ENCODE measurements at places on chromosomes 7 and 10.

DNA sequence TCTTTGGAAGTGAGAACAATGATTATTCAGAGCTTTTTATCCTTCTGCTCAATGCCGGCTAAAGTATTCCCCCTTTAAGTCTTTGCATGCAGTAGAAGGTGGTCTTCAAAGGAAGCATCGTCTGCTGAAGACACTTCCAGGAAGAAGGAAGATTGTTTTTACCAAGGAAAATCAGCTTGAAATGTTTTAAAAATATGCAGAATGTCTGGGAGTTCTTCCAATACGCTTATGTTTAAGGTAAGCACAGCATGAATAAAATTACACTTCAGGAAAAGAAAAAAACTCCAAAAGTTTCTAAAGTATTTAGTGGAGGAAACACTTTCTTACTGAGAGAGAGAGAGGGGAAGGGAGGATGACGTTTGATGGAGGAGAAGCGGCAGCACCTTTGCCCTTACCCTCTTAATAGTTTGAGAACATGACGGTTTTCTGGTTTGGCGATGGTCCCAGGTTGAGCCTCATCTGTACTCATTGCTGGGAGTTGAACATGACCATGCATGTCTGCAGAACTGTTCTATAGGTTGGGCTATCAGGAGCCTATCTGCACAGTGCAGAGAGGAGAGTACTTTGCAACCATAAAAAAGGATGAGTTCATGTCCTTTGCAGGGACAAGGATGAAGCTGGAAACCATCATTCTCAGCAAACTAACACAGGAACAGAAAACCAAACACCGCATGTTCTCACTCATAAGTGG lies 338.1 kb downstream of the ACTR3B start:
- no peak for DNase-seq

DNA sequence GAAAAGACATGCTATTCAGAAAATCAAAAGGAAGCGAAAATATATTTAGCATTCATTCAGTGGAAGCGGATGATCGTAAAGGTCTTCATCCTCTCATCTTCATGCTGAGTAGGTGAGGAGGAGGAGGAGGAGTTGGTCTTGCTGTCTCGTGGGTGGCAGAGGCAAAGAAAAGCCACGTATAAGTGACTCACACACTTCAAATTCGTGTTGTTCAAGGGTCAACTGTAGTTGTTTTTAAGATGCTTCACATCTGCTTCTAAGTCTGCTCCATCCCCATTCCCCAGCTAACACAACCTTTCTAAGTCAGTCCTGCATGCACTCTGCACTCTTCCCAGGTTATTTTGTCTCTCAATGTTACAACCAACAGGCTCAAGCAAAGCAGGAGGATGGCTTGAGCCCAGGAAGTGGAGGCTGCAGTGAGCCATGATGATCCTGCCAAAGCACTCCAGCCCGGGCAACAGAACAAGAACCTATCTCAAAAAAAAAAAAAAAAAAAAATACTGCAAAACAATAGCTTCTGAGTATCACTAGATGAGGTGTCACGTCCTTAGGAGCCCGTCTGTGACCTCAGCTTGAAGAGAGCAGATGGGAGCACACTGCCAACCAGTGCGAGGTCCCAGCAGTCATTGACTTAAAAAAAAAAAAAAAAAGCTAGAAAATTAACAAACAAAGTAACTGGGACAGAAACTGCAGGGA lies 70.5 kb downstream of the SFMBT2 start:
- DNase-seq, result no peak

DNA sequence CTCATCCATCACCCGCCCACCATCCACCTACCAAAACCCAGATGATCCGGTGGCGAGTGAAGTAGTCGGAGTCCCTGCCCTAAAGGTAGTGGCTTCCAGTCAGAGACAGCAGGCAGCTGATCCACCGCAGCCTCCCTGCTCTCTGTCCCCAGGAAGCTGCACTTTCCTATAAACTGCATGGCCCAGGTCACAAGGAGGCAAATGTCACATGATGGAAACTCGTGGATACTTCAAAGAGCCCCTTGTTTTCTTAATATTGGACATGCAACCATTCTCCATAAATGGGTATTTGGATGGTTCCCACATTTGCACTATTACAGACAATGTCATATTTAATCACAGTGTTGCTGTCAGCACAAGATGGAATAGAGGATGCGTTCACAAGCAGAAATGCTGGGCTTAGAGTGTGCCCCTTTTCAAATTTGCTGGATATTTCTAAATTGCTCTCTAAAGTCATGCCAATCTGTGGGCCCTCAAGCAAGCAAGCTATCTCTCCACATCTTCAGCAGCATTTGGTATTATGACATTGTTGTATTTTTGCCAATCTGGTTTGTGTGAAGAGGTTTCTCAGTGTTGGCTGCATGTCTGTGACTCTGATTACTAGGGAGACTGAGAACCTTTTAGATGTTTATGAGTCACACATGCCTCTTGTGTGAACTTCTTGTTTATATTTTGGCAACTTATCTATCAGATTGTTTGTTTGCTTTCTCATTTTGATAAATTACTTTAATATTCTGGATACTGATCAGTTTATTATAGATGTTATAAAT lies 822.0 kb downstream of the TNS3 start:
- no peak for DNase-seq

DNA sequence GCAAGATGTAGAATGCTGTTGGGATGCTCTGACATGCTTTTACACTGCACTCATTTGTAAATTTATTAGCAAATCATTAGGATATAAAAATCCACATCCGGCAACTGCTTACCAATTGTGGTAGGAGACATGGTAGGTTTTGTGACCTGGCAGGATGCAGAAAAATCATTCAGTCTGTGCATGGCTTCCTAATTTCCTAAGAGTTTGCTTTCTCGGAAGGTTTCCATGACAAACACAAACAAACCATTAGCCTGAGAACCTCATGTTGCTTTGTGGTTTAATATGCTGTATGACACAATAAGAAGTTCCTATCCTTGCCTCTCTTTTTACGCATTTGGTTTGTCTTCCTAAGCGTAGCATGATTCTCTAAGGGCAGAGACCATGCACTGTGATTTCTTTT lies 14.7 kb upstream of the LMBR1 start:
- no peak for DNase-seq

DNA sequence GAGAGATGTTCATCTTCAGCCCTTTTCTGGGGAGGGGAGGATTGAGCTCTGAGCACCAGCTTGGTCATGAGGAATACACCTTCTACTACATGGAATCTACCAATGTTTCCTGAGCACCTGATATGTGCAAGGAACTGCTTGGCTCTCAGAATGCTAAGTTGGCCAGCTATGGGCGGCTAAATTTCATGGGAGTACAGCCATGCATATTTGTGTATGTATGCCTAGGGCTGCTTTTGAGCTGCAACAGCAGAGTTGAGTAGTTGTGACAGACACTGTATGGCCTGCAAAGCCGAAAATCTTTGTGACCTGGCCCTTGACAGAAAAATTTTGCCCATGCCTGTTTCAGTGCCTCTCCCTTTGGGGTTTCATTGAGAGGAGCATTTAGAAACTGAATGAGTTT lies 44.9 kb downstream of the NPY start:
- DNase-seq, result no peak

DNA sequence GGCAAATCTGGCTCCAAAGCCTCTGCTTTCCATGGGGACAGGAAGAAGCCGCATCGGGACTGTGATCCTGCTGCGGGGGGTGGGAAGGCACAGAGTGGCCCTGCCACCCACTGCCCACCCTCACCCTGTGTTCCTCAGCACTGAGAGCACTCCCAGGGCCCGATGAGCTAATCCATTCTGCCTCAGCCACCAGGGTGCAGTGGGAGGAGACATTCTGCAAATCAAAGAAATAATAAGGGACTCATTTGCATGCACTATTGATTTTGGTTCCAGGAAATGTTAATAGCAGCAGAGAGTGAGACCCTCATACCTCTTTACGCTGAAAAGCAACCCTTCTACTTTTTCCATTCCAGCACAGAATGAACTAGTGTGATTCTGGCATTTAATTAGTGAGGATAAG lies 572.8 kb downstream of the INHBA start:
- no peak for DNase-seq

GRCh38 chr10:120656107-120656506 lies 195.1 kb upstream of the WDR11 start:
- DNase-seq, result no peak

DNA sequence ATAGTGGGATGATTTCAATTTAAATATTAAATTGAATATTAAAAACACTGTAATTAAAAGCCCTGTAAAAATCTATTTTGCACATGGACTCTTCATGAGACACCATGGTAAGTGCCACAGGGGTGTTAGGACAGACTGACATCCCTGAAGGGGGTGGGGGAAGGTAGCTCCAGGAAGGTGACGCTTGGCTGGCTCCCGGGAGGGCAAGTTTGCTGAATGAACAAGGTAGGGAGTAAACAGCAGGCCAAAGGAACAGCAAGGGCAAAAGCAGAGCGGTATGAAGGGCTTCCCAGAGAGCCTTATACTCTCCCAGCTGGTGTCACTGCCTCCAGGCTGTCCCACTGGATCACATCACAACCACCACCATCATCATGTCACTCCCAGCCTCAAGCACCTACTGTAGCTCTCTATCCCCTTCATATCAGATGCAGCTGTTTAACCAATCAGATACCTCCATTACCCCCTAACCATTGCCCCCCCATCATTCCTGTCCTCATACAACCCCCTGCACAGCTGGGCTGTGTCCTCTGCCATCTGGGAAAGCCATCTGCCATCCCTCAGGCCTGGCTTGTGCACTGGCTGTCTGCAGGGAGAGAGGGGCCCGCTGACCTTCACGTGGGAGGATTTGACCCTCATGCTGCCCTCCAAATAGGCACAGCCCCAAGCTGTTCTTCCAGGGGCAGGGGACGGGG lies 19.5 kb downstream of the HSPA12A start:
- DNase-seq, result no peak

DNA sequence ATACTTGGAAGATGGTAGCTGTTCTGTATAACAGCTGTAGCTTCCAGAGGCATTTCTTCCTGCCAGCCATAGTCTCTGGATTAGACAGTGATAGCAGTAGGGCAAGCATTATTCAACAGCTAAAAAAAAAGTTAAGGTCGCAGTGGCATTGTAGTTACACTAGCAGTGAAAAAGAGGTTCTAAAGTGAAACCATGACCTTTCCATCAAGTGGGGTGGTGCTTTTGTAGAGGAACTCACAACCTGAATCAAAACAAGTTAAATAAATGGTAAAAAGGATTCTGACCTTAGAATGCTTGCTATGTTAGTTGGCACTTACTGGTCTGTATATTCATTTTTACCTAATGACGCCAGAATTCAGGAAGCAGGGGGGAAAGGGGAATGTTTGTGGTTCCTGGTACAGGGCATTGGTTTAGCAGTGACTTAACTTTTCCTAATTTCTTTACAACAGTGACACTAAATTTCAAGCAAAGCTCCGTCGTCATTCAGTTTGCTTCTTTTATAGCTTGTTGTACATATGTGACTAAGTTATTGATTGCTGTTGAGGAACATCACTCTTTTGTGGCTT lies 55.0 kb downstream of the GBF1 start:
- no peak for DNase-seq

- DNase-seq, result no peak
Measured at GRCh38 chr7:44394636-44395035, 69.2 kb upstream of the CAMK2B start.

- no peak for DNase-seq
Measured at GRCh38 chr10:71840177-71840957, 10.7 kb downstream of the PSAP start.

GRCh38 chr10:121307411-121307980 lies 290.7 kb downstream of the FGFR2 start:
- DNase-seq, result no peak

DNA sequence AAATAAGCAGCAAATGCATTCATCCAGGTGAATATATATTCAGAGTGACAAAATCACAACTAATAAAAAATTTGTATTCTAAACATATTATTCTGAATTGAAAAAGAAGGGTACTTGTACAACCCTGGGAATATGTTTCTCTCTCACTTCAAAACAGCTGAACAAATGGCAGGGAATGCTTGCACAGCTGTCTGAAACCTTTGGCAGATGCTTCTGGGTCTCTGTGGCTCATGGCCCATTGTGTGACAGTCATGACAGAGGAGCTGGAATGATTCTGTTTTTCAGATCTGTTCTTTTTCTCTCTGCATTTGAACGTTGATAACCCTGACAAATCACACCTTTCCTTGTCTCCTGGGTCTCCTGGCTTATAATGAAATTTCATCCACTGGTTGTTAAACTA lies 275.7 kb upstream of the FZD1 start:
- DNase-seq, result no peak

- DNase-seq, result peak; percentile 81
Measured at GRCh38 chr10:22345301-22346095, at the start of gene SPAG6. Gene SPAG6 (plus strand): TSS chr10:22345496. CDS start chr10:22345612, 116 bp downstream.

GRCh38 chr10:75508814-75509306 lies 77.4 kb downstream of the LRMDA start:
- no peak for DNase-seq

DNA sequence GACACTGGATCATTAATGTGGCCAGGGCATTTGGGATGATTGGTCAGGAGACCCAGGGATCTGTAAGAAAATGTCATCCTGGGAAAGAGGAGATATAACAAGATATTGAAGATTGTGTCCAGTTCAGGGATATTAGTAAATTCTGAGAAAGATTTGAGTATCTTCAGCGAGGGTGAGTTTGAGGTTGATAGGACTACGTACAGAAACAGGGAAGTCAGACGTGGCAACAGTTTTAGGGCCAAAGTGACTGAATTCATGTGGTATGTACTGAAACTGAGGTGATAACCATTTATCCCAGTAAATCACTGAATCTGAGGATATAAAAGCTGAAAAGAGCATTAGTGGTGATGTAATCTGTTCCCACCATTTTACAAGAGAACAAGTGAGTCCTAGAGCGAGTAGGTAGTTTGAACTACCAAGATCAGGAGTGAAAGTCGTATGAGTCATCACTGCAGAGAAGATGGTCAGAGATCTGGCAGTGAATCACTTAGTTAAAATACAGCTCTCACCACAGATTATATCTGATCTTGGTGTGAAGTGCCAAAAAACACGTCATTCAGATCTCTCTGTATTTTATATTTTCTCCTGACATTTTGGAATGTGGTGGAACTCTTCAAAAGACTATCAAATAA lies 220.5 kb downstream of the CDK14 start:
- peak; percentile 22 for DNase-seq

DNA sequence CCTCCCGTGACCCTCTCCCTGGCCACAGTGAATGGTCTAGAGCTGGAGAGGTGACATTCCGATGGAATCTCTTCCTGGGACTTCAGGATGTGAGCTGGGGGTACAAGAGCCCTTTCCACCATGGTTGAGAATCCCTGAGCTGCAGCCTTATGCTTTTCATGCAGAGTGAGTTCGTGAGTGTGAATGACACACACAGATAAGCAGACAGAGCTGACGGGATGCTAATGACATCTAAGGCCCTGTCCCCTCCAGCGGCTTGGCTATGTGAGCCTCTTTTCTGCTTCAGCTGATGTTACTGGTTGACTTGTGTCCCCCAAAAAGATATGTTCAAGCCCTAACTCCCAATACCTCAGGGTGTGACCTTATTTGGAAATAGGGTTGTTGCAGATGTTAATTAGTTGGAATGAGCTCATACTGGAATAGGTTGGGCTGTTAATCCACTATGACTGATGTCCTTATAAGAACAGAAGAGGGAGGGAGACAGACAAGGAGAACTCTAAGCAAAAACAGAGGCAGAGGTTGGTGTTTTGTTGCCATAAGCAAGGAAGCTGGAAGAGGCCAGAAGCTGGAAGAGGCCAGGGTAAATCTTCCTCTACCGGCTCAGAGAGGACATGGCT lies 111.1 kb upstream of the AFAP1L2 start:
- DNase-seq, result no peak

Measured in activated T-cell treated with anti-CD3 and anti-CD28 coated beads, Interleukin-2, amount 50 U/mL, for 72 hours (primary cell).